ENCODE measurements at places on chromosomes 3 and 15.

DNA sequence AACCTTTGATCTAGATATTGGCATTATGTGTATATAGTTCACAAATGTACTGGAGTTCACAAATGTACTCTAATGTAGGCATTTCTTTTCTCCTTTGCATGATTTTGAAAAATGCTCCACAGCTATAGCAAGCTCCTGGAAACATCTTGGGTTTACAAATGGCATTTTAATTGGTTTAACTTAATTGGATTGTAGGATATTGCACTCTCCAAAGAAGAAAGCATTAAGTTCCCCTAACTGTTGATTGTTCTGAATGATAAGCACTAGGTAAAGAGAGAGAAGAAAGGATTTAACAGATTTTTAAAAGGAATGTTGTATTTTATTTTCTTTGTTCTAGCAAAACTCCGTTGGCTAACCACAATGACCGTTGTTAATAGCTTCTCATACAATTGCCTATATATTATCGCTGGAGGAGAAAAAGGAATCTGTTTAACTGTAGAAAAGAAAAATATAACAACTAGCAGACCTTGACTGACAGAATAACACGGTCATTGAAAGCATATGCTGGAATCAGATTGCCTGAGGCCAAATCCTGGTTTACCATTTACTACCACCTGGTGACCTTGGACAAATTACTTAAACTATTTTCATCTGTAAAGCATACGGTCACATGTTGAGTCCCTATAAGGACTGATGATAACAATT lies 170.8 kb downstream of the PEX5L start:
- DNase-seq: no peak

DNA sequence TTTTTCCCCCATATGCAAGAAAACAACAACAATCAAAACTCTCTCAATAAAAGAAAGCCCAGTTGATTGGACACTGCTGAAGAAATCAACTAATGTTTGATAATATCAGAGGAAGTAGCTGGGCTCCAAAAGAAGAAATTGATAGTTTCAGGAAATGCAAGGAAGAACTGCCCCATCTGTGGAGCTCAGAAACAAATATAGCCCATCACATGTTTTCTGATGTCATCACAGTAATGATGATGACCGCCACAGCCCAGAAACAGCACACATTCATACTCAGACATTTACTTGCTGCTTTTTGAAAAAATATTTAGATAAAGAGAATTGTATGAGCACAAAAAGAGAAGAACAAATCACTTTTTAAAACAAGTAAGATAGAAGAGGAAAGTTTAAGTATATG lies 67.6 kb downstream of the GOLIM4 start:
- no peak for DNase-seq

DNA sequence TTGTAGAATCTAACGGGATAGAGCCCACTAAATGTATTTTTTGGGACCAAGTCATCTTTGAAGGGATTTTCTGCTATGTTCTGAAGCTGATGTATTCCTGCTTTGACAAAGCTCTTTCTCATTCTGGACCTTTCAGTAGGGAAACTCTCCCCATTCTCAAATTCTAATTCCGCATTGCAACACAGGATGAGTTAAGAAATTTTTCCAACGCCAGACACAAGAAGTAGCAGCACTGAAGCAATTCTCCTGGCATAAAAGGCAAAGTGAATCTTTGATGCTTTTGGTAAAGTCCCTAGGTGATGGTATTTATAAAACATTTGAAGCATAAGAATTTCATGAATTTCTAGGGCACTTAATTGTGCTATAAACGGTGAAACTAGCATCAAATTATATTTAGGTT lies 76.8 kb downstream of the ZPLD1 start:
- no peak for DNase-seq

GRCh38 chr15:69758291-69758771 lies 305.7 kb downstream of the RPLP1 start:
- DNase-seq: no peak

DNA sequence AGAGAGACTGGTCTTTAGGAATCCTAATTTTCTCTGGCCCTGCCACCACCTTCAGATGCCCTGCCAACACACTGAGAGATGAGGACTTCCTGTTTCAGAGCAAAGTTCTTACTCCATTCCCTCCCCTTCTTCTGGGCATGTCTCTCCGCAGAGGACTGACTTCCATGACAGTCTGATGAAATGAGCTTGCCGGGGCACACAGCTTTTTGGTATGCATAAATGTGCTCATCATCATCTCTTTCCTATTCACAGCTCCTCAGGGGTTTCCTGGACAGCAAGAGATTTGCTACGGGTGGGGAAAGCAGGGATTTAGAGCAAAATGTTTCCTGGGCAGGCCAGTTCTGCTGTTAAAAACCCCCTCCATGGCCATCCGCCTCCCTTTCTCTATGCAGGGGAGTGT lies 27.6 kb upstream of the SEMA6D start:
- no peak for DNase-seq

GRCh38 chr3:30309961-30310954 lies 296.1 kb upstream of the TGFBR2 start:
- no peak for DNase-seq

DNA sequence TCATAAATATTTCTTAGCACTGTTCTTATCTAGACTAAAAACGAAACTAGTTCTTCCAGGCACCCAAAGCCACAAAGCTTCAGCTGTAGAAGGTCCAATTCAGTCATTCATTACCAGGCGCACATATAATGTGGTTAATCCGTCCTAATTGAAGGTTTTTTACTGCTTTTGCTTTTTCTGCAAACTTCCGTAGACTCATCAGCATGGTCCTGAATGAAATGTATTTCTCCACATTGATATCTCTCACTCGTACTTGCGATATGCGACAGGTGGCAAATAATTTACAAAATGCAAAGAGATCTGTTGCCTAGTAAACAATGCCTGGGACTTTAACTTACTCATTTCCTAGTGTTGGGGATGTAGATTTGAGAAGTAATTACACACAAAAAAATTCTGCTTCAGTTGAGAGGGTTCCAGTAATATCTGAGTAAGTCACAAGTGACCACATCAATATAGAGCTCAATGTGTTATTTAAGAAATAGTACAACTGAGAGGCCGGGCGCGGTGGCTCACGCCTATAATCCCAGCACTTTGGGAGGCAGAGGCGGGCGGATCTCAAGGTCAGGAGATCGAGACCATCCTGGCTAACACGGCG lies 75.0 kb upstream of the MBNL1 start:
- no peak for DNase-seq

- DNase-seq: no peak
These were observed 8.8 kb upstream of the NPHP3 start for GRCh38 chr3:132730891-132731580.

DNA sequence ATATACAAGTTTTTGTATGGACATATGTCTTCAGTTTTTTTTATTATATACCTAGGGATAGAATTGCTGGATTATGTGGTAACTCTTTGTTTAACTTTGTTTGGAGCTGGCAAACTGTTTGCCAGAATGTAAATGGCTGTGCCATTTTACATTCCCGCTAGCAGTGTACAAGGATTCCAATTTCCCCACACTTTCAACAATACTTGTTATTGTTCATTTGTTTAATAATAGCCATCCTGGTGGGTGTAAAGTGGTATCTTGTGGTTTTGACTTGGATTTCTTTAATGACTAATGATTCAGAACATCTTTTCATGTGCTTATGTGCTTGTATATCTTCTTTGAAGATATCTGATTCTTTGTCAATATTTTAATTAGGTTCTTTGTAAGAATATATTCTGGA lies 64.4 kb downstream of the ZNF609 start:
- DNase-seq: no peak

DNA sequence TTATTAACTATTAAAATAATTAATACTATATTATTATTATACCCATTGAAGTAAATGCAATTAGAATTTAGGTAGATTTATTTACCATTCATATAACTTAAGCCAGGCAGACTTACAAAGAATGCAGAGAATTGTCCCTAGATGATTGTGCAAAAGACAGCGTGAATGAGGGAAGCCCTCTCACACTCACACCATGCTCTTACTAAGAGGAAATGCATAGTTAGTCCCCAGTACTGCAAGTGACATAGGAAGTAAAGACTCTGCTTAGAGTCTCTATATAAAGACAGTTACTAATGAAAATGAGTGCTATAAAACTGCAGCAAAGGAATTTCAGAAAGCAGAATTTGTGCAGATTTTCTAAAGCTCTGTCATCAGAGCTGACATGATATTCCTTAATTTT lies 270.4 kb downstream of the ZBBX start:
- DNase-seq: no peak

GRCh38 chr3:3216401-3216800 lies 36.9 kb upstream of the CRBN start:
- no peak for DNase-seq

- DNase-seq: no peak
These were observed 7.4 kb upstream of the LRRFIP2 start for GRCh38 chr3:37181756-37182155.

- DNase-seq: no peak
These were observed 643 bp downstream of the CDAN1 start for GRCh38 chr15:42736178-42736792.

- no peak for DNase-seq
These were observed 83.5 kb upstream of the CFAP20DC start for GRCh38 chr3:59133311-59133710.

Measured in stimulated activated CD4-positive, alpha-beta T cell treated with anti-CD3 and anti-CD28 coated beads, Interleukin-4, amount 100 ng/mL, for 48 hours (primary cell).